Stimulated activated CD8-positive, alpha-beta memory T cell treated with anti-CD3 and anti-CD28 coated beads, Interleukin-12 subunit alpha, Interleukin-12 subunit beta, amount 100 ng/mL, for 1 hour (primary cell): ENCODE measurements at places on chromosomes 16 and 17.

- no peak for DNase-seq
Measured at GRCh38 chr16:57479205-57479975, 6.9 kb downstream of the DOK4 start.

DNA sequence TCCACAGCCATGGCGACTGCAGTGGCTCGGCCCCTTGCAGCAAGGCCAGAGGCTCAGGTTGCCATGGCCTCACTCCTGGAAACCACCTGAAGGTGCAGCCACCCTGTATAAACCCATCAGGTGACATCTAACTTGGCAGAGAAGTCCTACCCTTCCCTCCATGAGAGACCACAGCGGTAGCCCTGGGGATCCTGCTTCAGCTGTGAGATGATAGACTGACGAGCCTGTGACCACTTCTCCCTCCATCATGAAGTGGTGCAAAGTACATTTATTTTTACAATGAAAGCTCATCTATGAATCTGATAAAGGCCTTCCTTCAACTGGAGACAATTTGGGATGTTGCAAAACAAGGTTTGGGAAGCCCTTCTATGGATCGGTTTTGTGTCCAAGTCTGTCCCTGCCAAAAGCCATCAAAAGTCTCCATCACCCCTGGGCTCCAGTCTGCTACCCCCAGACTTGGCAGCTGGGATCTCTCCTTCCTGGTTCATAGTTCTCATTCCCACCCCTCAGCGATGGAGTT is 1.8 kb downstream of the ZACN start:
- no peak for DNase-seq

GRCh38 chr17:49976163-49976827 is 7.3 kb downstream of the DLX4 start:
- no peak for DNase-seq

GRCh38 chr17:73851091-73851490 is 206.8 kb upstream of the SDK2 start:
- DNase-seq = no peak

GRCh38 chr17:51933647-51934046 is 224.9 kb downstream of the CA10 start:
- DNase-seq = no peak

- no peak for DNase-seq
Measured at GRCh38 chr17:77478899-77479298, 338.1 kb downstream of the SEC14L1 start.

- no peak for DNase-seq
Measured at GRCh38 chr17:68576811-68577496, 24.2 kb downstream of the FAM20A start.

DNA sequence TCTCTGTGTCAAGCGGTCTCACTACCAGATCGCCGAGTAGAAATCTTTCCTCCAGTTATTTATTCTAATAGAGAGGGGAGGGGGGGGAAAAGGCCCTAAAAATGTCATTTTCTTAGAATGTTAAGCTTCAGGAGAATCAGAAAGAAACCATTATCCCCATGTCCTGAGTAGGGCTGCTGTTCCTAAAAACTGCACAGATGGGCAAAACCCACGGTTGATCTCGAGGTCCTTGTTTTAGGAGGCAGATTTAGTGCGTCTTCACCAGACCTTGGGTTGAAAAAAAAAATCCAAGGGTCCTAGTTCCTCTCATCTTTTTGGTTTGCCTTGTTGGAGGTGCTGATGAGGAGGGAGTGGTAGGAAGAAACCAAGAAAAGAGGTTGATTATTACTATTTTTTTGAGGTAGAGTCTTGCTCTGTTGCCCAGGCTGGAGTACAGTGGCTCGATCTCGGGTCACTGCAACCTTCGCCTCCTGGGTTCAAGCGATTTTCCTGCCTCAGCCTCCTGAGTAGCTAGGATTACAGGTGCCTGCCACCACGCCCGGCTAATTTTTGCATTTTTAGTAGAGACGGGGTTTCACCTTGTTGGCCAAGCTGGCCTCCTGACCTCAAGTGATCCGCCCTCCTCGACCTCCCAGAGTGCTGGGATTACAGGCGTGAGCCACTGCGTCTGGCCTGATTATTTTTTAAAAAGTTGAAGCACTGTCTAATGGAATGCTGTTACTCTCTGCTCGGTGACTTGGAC is 1.4 kb downstream of the CBFB start:
- no peak for DNase-seq

DNA sequence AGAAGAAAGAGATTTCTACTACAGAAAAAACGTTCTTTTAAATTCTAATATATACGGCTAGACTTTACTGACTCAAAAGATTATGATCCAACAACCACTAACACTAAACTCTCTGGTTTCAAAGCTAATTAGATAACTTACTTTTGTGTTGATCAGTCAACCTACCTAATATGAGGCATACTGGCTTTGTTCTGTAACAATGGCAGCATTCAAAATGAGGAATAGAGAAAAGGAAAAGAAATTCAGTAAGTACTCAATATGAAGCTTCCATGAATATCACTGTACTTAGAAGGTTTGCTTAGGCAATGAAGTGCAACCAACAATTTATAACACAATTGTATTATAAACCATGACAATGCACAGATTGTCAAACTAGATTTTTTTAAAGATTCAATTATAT is 430.5 kb upstream of the PMFBP1 start:
- DNase-seq = no peak

DNA sequence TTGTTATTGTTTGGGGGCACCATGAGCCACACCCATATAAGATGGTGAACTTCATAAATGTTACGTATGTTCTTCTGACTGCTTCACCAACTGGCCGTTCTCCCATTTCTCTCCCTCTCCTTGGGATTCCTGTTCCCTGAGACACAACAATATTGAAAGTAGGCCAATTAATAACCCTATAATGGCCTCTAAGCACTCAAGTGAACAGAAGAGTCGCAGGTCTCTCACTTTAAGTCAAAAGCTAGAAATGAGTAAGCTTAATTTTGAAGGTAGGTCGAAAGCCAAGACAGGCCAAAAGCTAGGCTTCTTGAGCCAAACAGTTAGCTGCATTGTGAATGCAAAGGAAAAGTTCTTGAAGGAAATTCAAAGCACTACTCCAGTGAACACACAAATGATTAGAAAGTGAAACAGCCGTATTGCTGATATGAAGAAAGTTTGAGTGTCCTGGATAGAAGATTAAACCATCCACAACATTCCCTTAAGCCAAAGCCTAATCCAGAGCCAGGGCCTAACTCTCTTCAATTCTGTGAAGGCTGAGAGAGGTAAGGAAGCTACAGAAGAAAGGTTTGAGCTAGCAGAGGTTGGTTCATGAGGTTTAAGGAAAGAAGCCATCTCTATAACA is 25.8 kb downstream of the HLF start:
- no peak for DNase-seq

DNA sequence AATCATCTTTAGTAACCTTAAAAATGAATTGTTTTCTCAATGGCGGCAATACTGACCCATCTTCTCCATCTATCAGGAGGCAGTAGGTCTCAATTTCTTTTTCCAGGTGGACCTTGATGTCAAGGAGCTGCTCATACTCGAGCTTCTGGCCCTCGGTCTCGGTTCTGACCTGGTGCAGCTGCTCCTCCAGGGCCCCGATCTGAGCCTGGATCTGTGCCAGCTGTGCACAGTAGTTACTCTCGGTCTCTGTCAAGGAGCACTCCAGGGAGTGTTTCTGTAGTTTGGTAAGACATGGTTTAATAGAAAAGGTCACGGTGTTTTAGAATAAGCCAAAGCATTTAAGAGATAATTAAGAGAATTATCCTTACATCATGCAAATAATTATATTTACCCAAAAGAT is 4.9 kb downstream of the KRT27 start:
- no peak for DNase-seq

- DNase-seq = no peak
Measured at GRCh38 chr17:7440113-7440833, 961 bp downstream of the FGF11 start.

DNA sequence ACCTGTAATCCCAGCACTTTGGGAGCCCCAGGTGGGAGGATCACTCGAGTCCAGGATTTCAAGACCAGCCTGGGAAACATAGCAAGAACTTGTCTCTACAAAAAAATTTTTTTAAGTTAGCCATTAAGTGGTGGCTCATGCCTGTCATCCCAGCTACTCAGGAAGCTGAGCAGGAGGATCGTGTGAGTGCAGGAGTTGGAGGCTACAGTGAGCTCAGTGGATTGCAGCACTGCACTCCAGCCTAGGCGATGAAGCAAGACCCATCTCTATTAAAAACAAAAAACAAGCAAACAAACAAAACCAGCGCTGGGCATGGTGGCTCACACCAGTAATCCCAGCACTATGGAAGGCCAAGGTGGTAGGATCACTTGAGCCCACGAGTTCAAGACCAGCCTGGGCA is 38.0 kb downstream of the HEATR3 start:
- no peak for DNase-seq
